ENCODE measurements at places on chromosomes 2 and 18.

- DNase-seq, result no peak
Measured at GRCh38 chr2:21263622-21264021, 139.9 kb downstream of the TDRD15 start.

DNA sequence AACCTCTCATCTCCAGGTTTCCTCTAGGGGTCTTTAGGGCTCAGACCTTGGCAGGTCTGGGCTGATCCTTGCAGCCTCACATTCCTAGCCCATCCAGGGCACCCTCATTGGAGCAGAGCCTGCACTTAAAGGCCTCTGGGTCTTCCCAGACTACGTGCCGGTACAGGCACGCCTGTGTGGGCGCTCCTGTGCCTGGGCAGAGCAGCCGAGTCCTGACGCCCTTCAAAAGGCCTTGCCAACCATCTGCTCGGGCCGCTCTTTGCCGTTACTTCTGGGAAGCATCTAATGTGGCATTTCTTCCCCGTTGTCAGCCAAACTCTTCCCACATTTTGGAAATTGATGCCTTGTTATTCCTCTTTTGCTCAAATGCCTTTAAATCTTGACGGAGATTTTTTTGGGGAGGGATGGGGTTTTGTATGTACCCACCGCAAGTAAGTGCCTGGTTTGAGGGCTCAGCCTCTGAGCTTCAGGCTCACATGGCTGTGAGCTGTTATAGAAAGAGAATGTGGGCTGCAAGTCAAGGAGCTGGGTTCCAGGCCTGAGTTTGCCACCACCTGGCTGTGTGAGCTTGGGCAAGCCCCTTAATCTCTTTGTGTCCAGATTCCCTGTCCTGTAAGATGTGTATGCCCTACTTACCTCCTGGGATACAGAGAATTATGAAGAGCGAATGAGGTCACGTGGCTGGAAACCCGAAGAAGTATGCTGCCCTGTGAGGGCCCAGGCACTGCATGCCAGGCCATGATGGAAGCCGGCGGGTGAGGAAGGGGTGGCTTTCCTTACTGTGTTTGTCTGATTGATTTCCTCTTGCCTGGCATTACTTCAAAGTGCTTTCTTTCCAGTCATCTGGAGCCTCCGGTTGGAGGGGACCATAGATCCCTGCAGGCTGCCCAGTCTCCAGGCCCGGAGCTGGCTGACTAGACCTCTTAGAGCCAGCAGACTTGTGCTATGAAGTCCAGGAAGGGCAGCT is 20.6 kb downstream of the EHD3 start:
- DNase-seq, result no peak

- DNase-seq, result no peak
Measured at GRCh38 chr18:42080340-42080739, 125.3 kb downstream of the PIK3C3 start.

DNA sequence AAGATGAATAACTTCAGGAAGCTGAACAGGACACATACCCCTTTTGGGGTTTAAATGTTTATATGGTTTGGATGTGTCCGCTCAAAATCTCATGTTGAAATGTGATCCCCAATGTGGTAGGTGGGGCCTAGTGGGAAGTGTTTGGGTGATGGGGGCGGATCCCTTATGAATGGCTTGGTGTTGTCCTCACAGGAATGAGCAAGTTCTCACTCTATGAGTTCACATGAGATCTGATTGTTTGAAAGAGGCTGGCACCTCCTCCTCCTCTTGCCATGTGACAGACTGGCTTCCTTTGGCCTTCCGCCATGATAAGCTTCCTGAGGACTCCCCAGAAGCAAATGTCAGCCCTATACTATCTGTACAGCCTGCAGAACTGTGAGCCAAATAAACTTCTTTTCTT is 88.6 kb upstream of the ZNF532 start:
- no peak for DNase-seq

DNA sequence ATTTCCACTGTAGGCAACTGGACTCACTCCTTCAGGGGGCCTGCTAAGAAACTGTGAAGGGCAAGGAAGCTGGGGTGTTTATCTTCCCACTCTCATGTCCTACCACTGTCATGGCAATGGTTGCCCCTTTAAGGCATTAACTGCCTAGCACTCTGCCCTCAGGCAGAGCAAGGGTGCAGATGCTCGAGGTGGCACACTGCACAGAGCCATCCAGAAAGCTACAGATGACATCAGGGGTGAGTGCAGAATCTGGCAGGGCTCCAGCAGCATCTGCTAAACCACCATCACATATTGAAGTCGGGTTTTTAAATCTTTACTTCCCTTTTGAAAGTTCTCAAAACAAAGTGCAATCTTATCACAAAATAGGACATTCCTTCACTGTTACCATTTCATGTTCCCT is 75.4 kb downstream of the RAPGEF4 start:
- no peak for DNase-seq

All from sigmoid colon (tissue), 7 donors.